ENCODE measurements at places on chromosomes 7 and 10.

DNA sequence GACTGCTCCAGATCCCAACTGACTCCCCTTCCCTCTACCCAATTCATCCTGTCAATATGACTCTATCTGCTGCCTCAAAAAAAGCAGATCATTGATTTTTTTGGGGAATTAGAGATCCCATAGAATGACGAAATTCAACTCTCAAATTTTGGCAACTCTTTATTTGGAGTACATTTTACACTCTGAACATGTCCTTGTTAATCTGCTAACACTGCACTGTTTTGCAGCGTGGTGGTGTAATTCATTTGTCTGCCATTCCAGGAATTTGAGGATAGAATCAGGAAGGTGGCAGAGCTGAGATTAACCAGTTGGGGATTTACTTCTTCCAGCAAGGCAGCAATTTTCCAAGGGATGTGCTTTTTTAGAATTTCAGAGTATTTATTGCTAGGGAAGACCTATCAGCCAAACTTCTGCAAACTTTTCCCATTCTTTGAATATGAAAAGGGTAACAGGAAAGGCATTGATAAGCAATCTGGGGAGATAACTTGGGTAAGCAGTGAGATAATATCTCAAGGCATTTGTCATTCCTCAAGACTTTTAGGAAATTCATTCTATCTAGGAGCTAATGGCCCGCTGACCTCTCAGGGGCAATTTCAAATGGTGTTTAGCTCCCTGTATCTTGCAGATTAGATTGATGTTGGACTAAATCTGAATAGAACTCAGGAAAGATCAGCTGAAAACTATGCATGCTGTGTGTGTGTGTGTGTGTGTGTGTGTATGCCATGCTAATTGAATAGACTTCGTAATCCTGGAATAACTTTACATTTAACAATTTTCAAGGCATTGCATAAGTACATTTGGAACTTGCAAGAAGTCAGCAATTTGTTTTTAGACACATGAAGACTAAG, 9.7 kb downstream of the BAMBI start:
- DNase-seq, result no peak

DNA sequence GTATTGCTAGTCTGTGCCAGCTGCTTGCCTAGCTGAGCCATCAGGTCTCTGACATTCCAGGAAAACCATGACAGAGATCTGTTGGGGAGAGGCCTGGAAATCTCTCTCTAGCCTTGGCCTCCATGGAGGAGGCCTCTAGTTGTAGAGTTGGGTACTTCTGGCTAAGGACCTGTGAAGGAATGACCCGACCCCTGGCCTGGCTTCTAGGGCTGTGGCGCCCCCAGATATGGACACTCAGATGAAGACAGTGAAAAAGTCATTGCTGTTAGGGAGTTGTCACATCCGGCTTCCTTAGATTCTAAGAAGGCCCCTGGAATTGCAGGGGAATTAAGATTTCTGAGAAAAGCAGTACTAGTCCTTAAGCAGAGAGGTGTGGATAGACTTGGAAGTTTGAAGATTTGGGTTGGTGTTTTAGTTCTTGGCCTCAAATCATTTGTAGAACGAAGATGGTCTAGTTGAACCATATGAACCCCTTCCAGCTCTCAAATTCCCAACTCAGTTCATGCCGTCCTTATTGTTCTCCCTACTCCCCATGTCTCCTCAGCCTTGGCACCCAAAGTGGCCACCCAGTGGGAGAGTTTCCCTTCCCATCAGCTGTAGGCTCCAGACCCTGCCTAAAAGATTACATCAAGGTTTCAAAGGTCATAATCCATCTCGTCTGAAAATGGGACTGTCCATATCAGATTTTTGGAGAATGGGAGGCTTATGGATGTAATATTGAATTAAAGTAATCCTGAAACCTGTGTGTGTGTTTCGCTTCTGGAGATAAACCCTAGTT, 7.0 kb downstream of the HHEX start:
- DNase-seq, result no peak

DNA sequence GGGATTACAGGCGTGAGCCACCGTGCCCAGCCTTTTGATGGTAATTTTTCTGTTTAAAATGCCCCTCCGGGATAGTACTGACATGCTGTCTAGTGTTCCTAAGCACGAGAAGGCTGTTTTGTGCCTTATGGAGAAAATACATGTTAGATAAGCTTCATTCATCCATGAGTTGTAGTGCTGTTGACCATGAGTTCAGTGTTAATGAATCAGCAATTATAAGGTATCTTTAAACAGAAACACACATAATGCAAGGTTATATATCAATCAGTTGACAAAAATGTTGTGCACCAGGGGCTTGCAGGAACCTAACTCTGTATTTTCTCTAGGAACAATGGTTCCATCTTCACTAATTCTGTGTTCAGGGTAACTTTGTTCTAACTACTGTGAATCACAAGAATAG, 30.8 kb upstream of the HECW1 start:
- no peak for DNase-seq

- DNase-seq, result no peak
Measured at GRCh38 chr7:37683246-37684120, at the start of gene GPR141. GPR141 (plus strand) TSS chr7:37683766; CDS start chr7:37740394, 56,628 bp downstream.

GRCh38 chr10:21976280-21976679, 27.2 kb downstream of the DNAJC1 start:
- DNase-seq, result no peak

DNA sequence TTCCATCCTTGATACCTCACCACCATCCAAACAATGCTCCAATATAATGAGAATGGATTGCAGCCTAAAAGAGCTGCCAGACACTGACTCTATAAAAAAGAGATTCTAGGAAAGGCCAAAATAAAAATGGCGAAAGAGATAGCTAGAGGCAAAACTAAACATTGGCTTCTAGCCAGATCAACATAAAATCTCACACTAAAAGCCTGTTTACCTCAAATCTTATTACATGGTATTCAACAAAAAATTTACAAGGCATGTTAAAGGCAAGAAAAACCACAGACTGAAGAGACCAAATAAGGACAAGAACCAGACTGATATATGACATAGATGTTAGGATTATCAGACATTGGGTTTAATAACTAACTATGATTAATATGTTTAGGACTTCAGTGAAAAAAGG, 1127.0 kb downstream of the DNAJB9 start:
- no peak for DNase-seq

DNA sequence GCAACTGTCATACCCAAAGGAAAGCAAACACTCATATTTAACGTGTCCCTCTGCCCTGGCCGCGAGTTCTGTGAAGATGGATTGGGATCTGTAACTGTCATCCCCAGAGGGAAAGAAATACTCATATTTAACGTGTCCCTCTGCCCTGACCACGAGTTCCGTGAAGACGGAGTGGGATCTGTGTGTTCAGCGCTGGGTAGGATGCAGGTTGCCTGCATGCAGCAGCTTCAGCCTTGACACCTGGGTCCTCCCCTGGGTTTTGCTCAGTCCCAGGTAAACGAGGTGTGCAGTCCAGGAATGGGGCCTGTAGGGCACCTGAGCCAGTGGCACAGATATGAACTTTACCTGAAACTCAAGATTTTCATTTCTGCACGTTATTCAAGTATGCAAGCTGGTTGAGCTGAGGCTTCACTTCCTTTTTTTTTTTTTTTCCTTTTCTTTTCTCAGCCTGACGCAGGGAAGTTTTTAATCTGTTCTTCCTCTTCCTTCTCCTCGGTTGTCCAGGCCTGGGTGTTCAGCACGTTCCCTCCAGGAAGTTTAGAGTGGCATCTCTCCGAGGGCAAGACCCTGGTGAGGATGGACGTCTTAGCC, 159.0 kb upstream of the SHH start:
- DNase-seq, result no peak

- no peak for DNase-seq
Measured at GRCh38 chr7:3912291-3912690, 611.2 kb downstream of the SDK1 start.

DNA sequence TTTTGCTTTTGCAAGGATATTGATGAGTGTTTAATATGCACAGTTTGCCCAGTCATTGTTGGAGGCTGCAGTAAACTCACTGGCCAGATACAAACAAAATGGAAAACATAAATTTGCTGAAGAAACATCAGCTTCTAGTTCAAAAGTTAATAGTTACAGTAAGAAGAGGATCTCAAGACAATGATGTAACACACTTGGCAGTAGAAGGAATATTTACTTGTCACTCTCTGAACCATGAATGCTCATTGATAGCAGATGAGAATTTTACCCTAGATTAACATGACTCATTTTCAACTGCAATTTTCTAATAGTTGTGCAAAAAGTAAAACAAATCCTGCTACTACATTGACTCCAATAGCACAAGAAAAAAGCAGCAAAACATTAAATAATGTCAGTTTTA, 47.7 kb downstream of the VWC2 start:
- no peak for DNase-seq

DNA sequence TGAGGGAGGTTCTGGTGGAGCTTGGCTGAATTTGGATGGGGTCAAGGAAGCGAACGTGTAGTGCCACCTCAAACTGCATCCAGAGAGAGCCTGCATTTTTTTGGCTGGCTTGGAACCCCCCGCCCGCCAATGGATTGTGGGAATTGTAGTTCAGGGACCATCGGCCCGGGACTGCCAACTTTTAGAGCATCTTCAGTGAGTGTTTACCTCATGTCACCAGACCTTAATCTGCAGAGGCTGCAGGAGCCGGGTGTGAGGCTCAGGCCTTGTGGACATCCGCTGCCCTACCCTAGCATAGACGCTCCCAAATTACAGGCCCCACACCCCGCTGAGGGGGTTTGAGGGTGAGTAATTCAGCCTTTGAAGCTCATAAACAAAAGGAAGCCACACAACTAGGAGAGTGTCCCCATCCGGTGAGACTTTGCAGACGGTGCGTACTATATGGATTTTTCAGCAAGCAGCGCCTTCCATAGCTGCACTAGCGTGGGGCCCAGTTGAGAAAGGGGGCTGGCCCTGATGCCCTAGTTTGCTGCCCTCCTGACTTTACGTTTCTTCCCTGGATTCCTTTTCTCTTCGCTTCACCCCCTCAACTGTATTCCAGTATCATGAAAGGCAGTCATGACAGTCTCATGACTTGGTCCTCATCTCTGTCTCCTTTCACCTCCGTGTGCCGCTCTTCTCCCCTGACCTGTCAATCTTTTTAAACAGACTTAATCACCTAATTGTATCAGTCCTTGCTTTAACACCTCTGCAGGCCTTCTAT, 717 bp downstream of the CNPY4 start:
- DNase-seq, result peak; percentile 61

DNA sequence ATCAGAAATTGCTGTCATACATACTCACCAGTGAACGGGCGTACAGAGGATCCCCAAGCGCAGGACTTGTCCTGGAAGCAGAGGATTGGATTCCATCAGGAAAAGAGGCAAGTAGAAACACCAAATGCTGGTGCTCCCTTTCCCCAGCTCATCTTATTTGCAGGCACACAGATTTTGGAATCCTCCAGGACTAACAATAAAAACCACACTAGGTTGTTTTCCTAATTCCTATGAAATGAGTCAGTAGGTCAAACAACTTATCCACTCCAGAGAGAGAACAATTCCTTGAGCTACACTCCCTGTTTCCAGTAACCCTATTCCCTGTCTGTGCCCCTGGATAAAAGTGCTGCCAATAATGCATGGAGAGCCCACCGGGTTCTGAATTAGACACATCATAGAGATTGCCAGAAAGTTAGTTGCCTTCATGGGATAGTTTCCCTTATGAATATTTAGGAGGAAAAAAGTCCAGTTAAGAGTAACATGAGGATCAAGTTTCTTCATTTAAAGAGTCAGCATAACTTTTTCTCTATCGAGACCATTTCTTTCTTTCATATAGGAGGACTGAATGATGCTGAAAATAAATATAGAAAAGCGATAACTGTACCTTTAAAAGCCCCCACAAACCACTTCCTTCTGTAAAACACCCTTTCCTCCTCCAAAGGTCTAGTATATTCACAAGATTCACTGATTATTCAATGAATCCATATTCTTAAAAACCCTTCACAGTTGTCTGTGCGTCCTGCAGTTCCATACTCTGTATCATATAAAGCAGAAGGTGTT, 178.3 kb upstream of the KLF14 start:
- DNase-seq, result no peak

DNA sequence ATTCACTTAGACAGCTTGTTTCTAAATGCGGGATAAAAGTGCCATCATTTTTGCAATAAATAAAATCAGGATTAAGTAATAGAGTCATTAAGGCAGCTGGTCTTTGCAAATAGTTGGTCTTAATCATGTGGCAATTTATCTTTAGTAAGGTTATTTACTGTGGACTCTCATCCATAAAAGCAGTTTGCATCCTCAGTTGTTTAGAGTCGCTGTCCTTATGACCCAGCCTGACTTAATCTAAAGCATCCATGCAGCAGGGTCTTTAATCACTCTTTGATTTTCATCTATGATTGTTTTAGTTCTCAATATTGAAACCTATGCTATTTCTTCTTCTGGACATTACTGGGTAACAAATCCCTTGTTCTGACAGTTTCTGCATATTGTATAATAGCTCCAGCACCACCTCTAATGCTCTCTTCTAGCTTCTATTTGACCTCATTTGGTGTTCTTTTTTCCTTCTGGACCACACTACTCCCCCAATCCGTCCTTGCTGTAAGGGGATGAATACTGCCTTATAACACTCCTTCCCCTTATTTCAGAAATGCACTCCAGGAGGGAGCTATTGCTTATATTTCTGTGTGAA, 95.0 kb downstream of the CD36 start:
- no peak for DNase-seq

GRCh38 chr10:12121673-12122072, 7.8 kb upstream of the SEC61A2 start:
- no peak for DNase-seq

DNA sequence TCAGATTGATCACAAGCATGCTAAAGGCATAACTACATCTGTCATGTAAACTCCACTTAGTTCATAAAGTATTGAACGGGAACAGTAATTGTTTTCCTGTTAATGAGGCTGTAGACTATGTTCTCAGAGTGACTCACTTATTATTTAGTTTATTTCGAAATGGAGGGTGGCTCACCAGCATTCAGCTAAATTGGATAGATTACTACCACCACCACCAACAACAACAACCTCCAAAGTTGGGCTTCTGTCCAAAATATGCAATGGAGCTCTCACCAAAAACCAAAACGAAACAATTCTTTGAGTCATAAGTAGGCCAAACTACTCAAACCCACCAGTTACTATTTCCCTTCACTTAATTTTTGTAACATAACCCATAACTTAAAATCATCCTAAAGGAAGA, 127.9 kb upstream of the NRBF2 start:
- DNase-seq, result no peak

- peak; percentile 58 for DNase-seq
Measured at GRCh38 chr7:4739528-4739992, 35.9 kb upstream of the AP5Z1 start.

- DNase-seq, result no peak
Measured at GRCh38 chr10:57624066-57624465, 643.6 kb downstream of the IPMK start.

DNA sequence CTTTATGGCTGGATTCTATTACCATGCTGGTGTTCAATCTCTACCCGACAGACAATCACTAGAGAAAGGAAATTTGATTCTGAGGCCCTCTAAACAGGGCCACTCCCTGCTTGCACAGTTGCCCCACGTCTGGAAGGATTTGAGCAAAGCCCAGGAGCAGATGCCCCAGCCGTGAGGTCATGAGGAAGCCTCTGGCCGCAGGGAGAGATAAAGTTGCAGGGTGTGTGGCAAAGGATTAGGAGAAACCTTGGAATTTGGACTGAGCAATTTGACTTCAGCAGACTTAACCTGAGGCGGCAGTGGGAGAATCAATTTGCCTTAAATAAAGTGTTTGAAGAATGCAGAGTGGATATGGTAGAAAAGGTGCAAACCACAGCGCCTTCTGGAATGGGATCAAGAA, 40.2 kb upstream of the KLF6 start:
- DNase-seq, result no peak

- no peak for DNase-seq
Measured at GRCh38 chr10:51082857-51083256, 8.6 kb downstream of the PRKG1 start.

GRCh38 chr10:103804871-103805270, 50.5 kb downstream of the SH3PXD2A start:
- no peak for DNase-seq

GRCh38 chr10:33333260-33334101, 986 bp downstream of the NRP1 start:
- DNase-seq, result no peak

Data from left cardiac atrium (tissue), 4 donors.